ENCODE measurements at places on chromosomes 1 and 21.

GRCh38 chr1:242506724-242507123 lies 17.8 kb downstream of the PLD5 start:
- DNase-seq, result no peak

GRCh38 chr1:189211742-189212141 lies 1265.9 kb downstream of the BRINP3 start:
- DNase-seq, result no peak

GRCh38 chr1:224786533-224787250 lies 142.8 kb upstream of the DNAH14 start:
- no peak for DNase-seq

DNA sequence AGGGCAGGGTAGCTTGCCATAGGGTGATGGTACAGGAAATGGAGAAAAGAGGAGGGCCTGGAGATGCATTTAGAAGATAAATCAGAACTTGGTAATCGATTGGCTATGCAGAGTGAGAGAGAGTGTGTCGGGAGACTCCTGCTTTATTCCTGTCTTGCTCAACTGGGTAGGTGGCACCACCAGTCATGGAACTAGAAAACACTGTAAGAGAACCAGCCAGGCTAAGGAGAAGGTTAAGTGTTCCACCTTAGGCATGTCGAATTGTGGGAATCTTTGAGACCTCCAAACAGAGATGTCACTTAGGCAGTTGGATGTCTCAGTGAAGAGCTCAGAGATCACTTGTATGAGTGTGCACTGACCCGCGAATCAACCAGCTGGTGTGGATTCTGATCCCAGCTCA lies 28.7 kb upstream of the RD3 start:
- no peak for DNase-seq

All from activated CD4-positive, alpha-beta T cell treated with anti-CD3 and anti-CD28 coated beads, Interleukin-2, amount 50 U/mL, for 4 hours (primary cell).